NCI-H2171 treated with DMSO at 0.1 percent for 48 hours (cell line): ENCODE measurements at places on chromosomes 12 and 14.

DNA sequence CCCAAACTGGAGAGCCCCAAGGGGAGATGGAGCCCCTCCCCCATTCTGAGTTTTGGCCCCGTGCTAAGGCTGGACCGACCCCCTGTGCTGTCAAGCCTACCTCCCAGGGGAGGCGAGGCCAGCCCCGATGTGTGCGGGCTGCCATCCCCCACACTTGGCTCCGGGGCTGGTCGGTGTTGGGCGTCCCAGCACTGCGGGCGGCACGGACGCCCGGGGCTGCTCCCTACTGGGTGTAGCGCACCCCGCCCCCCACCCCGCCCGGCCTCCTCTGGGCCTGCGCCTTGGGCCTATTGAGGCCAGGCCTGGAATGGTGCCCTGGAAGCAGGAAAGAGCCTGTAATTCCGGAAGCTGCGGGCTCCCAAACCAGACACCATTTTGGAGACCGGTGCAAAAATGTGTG lies 2.6 kb downstream of the DCAF4 start:
- no peak for DNase-seq

DNA sequence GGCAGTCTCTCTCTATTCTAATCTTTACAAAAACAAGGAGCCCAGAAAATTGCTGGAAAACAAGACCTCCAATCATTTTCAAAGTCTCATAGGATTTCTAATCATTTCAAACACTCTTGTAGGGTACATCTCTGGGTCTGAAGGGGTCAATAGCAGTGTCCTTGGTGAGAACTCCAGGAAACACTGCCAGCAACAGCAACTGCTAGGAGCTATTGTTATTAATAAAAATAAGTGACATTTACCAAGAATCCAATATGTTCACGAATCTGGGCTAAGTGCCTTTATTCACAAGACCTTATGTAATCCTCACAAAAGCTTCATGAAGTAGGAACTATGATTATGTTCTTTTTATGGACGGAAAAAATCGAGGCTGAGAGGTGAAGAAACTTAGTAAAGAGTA lies 72.8 kb downstream of the TTC7B start:
- DNase-seq, result no peak

GRCh38 chr14:78162202-78162601 lies 8.0 kb upstream of the NRXN3 start:
- no peak for DNase-seq

DNA sequence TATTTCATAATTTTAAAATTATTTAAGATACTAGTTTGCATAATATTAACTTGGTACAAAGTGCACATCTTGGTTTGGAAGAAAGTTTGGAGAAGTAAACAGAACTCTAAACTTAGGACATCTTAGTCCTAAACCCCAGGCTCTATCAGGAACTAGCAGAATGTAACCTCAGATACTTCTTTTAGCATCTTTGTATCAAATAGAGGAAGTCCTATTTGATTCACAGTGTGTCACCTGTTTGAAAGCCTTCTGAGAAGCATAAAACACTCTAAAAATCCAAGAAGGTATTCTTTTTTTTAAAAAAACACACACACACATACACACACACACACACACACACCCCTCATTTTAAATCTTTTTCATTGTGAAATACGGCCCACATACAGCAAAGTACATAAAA lies 12.0 kb upstream of the RNU6-7 start:
- DNase-seq, result no peak

GRCh38 chr12:21614506-21614905 lies 9.9 kb upstream of the GYS2 start:
- DNase-seq, result no peak

- no peak for DNase-seq
These were observed 314 bp upstream of the DHRS7 start for GRCh38 chr14:60165547-60165876.

- no peak for DNase-seq
These were observed 151.6 kb downstream of the HELB start for GRCh38 chr12:66453844-66454243.

- peak; percentile 82 for DNase-seq
These were observed 3.3 kb downstream of the CD4 start for GRCh38 chr12:6792522-6793201.

DNA sequence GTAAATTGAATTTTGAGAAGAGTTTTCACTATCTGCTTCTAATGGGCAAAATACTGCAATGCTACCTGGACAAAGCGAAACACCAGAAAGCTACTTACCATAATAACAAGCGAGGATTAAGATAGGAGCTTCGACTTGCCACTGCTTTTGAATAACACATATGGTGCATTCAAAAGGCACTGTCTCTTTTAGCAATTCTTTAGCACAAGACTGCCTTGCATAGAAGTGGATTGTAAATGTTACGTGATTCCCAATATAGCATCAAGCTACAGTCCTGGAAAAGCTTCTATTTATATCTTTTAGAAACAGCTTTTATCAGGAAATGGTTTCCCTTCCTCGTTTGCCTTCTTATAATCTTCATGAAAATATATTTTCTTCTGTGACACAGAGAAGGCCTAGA lies 258.7 kb upstream of the PDE3A start:
- no peak for DNase-seq

GRCh38 chr14:76958980-76959710 lies 69.4 kb downstream of the IRF2BPL start:
- no peak for DNase-seq

DNA sequence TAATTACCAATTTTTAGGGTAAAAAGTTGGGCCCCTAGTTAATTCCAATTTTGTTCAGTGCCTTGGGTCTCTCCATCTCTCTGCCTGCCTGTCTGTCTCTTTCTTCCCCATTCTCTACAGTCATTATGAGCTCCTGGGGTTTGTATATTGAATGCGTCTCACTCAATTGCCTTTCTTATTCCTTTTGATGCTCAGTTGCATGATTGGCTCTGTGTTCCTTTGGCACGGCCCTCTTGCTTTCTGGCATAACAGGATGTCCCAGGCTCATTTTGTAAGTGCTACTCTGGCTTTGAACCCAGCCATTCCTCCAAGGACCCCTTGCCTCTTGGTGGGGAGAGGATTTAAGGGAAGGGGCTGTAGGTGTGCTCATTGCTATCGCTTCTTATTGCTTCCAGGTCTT lies 35.6 kb downstream of the ZNF664 start:
- no peak for DNase-seq
